Thymus (tissue), 14 donors: ENCODE measurements at places on chromosomes 5 and 9.

DNA sequence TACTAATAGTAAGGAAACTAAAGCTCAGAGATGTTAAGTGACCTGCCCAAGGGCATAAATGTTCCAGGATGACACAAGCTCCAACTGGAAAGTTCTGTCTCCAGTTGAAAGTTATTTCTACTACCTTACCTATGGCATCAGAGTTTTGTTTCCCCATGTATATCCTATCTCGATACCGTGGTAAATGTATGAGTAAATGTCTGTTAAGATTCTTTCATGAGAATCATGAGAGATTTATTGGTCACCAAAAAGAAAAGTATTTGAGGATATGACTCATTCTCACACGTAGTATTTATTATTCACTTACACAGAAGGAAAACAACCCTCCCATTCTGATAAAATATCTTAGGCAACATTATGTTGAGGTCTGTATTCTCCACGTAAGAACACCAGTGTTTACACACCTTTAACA is 11.1 kb upstream of the SHOC1 start:
- H3K36me3 ChIP-seq, result no peaks in the 10 kb centered on the region
- H3K4me3 ChIP-seq, result no peak overlapping the region
- no peaks in the 10 kb centered on the region for H3K4me1 ChIP-seq
- no peaks in the 10 kb centered on the region for H3K27me3 ChIP-seq
- no peak for DNase-seq

DNA sequence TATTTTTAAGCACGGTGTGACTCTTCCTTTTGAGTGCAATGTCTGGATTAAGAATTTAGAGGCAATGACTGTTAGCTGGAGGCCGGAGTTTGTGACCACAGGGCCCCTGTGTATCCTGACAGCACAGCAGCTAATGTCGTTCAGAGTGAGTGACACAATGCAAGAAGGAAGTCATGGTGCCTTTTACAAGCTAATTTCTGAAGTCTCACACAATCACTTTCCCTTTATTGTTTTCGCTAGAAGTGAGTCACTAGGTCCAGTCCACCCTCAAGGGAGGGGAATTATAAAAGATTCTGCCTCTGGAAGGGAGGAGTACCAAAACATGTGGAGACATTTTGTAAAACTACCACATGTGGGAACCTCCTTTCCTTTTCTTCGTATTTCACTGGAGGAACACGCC is 185.5 kb upstream of the FGF10 start:
- DNase-seq, result no peak
- no peaks in the 10 kb centered on the region for H3K4me1 ChIP-seq
- no peak overlapping the region for H3K27ac ChIP-seq
- no peak overlapping the region for H3K4me3 ChIP-seq
- no peaks in the 10 kb centered on the region for H3K27me3 ChIP-seq

DNA sequence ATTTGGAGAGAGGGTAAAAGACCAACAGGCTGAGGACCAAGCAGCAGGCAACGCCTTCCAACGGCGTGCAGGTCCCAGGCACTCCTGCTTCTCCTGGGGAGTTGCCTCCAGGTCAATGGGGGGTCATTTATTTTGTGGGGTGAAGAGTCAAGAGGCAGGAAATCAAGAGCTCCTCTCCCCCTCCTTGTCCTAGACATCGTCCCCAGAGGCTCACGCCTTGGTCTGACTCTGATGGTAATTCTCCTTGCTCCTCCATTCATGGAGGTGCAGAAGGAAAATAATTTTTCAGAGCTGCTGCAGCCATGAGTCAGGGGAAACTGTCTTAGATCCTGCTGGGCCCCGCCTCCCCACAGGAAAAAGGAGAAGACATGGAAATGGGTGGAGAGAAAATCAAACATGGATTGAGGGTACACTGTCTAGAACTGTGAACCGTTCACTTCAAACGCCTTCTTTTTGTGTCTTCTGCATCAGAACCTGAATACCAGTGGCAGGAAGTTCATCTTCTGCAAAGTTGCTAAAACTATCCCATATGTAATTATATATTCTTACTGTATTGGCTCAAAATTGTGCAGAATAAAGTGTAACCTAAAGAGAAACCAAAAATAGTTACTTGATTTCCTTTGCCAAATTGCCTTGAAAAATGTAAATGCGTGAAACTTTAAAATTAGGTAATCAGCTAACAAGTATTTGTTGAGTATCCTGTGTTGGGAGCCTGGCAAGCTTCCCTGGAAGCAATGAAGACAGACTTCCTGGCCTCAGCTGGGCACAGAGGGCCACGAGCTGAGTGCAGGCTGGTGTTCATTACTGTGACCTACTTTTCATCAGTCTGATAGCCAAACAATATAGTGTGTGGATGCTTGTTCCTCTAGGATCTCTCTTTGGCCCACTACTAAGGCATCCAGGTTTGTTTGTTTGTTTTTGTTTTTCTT is 142.0 kb downstream of the CMYA5 start:
- no peaks in the 10 kb centered on the region for H3K27me3 ChIP-seq
- H3K36me3 ChIP-seq, result no peaks in the 10 kb centered on the region
- H3K27ac ChIP-seq, result no peak overlapping the region
- peaks cover 2% of the 10 kb centered on the region for H3K4me1 ChIP-seq
- H3K4me3 ChIP-seq, result no peak overlapping the region

DNA sequence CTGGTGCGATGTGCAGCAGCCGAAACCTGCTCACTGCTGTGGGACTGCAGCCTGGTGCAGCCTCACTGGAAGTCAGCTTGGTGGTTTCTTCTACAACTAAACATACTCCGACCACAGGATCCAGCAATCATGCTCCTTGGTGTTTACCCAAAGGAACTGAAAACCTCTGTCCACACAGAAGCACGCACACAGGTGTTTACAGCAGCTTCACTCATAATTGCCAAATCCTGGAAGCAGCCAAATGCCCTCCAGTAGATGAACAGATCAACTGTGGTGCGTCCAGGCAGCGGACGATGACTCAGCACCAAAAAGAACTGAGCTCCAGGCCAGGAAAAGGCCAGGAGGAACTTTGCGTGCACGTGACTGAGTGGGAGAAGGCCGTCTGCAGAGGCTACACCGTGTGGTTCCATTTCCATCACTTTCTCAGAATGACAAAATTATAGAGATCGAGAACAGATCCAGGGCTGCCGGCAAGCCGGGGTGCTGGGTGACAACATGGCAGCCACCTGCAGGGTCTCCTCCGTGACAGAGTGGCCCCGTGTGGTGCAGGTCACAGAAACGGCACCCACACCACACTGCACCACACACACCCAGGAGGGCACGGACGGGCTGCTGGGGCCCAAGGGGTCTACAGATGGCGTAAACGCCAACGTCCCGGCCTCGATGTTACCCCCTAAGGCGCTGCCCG is 23.1 kb upstream of the NSMF start:
- H3K27ac ChIP-seq, result no peak overlapping the region
- H3K36me3 ChIP-seq, result no peaks in the 10 kb centered on the region
- H3K4me3 ChIP-seq, result no peak overlapping the region
- no peak for DNase-seq
- H3K27me3 ChIP-seq, result no peaks in the 10 kb centered on the region

GRCh38 chr5:36033486-36033885 is 33.2 kb downstream of the UGT3A2 start:
- DNase-seq, result no peak
- H3K4me3 ChIP-seq, result no peak overlapping the region
- peaks cover 6% of the 10 kb centered on the region for H3K36me3 ChIP-seq
- H3K27me3 ChIP-seq, result no peaks in the 10 kb centered on the region

DNA sequence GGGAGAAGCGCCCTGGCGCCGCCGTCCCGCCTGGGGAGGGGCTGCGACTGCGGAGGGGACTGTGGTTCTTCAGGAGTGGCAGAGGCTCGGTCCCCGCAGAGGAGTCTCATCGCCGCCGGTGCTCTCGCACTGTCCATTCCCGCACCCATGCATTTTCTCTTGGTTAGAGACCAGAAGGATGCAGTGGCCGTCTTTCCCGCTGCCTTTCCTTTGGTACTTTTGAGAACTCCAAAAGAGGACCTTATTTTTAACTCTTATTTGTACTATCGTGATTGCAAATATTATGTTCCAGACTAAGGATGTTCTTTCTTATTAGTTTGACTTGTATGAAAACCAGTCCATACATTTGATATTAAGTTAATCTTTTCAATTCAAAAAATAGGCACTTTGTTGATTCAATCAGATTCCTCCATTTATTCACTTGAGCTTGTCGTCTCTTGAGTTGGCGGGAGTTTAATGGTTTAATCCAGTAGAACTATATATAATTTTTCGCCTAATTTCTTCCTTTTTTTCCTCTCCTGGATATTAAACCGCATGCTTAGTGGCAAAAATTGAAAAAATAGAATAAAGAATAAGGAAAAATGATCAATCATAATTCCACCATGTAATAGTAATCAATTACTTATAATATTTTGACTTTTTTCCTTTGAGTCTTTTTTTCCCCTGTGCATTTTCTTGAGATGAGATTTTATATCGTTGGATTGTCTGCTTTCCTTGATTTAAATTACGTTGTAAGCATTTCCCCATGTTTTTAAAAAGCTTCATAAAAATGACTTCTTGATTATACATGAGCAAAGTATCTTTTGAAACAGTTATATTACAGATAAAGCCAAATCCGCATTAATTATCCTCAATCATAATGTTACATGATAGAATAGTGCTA is 861 bp downstream of the ZFYVE16 start:
- peaks cover 5% of the 10 kb centered on the region for H3K4me1 ChIP-seq
- H3K36me3 ChIP-seq, result no peaks in the 10 kb centered on the region
- peak overlapping the region; percentile 98 for H3K27ac ChIP-seq
- DNase-seq, result no peak

DNA sequence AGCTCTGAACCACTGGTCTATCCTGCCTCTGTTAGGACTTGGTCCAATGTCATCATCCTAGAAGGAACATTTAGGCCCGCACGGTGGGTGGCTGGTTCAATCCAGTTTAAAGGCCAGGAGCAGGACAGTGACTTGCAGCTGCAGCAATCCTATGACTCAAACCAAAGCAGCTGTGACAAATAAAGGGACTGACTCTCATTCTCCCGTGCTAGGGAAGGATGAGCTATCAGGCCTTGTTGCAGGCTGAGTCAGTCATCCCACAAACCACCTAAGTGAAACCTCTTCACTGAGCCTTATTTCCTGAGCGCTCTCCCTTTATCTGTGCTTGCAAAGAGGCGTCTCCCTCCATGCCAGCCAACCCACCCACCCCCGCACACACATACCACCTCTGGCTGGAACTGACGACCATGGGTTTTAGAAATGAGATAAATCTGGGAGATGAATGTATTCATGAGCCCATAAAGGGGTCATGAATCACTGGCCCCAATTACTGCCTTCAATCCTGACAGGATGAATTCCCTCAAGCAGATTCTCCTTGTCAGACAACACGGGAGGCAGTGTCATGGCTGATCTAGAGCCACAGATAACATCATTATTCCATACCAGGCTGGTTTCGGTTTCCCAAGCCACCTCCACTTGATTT is 93.4 kb downstream of the KCNIP1 start:
- no peak for DNase-seq
- H3K36me3 ChIP-seq, result no peaks in the 10 kb centered on the region
- no peak overlapping the region for H3K27ac ChIP-seq
- H3K4me1 ChIP-seq, result peaks cover 4% of the 10 kb centered on the region

- no peaks in the 10 kb centered on the region for H3K4me1 ChIP-seq
- H3K27me3 ChIP-seq, result no peaks in the 10 kb centered on the region
- no peak overlapping the region for H3K27ac ChIP-seq
- no peak for DNase-seq
Observed at GRCh38 chr5:643351-643801, 31.2 kb downstream of the CEP72 start.

DNA sequence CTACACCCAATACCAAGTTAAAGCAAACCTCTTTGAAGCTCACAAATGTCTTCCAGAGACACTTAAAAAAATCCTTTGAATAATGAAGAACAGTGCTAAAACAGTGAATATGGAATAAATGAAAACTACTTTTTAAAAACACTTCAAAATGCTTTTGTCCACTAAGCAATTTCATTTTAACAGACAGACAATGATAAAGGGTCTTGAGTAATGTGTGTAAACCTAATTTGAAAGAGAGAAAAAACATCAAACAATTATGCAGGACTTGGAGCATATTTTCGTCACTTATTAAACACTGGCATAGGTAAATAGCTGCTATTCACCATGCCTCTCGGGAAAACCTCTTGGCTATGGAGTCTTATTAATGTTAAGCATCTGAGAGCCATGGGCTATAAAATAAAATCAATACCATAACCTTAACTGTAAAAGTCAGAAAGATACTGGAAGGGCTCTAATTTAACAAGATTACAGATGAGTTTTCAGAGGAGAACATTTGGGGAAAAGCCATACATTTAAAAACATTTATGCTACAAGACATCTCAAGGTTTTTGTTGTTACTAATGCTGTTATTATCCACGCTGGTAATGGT is 177.8 kb downstream of the NFIB start:
- H3K4me3 ChIP-seq, result no peak overlapping the region
- no peaks in the 10 kb centered on the region for H3K27me3 ChIP-seq
- H3K4me1 ChIP-seq, result no peaks in the 10 kb centered on the region

- no peak overlapping the region for H3K4me3 ChIP-seq
- DNase-seq, result no peak
- no peaks in the 10 kb centered on the region for H3K4me1 ChIP-seq
- H3K27me3 ChIP-seq, result no peaks in the 10 kb centered on the region
Observed at GRCh38 chr5:107058803-107059202, 611.9 kb downstream of the EFNA5 start.

DNA sequence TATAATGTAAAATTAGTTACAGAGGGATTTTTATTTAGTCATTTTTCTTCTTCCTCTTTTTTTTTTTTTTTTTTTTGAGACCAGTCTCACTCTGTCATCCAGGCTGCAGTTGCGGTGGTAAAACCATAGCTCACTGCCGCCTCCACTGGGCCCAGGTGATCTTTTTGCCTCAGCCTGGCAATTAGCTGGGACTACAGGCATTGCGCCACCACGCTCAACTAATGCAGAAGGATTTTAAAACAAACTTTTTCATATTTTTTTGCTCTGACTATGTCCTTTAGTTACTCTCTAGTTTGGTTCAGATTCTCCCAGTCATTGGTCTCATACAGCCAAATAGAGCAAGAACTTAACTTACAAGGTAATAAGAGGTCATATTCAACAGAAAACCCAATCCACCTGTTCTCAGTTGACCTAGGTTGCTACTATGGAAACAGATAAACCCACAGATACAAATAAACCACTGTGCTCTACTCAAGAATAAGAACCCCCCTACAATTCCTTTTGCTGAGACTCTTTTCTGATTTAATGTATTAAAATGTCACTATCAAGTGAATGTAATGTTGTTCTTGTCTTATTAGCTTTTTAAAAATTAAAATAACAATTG is 50.1 kb upstream of the TTC39B start:
- H3K36me3 ChIP-seq, result no peaks in the 10 kb centered on the region
- H3K4me1 ChIP-seq, result peaks cover 13% of the 10 kb centered on the region
- no peak overlapping the region for H3K4me3 ChIP-seq
- peak; percentile 57 for DNase-seq

GRCh38 chr5:159817262-159818029 is 98.8 kb upstream of the ADRA1B start:
- no peak overlapping the region for H3K4me3 ChIP-seq
- no peaks in the 10 kb centered on the region for H3K4me1 ChIP-seq
- no peak overlapping the region for H3K27ac ChIP-seq
- no peaks in the 10 kb centered on the region for H3K27me3 ChIP-seq
- no peak for DNase-seq
